ENCODE measurements at places on chromosomes 2 and 18.
A peak's percentile ranks its signal among the peaks of the same experiment; 100 is the strongest.

DNA sequence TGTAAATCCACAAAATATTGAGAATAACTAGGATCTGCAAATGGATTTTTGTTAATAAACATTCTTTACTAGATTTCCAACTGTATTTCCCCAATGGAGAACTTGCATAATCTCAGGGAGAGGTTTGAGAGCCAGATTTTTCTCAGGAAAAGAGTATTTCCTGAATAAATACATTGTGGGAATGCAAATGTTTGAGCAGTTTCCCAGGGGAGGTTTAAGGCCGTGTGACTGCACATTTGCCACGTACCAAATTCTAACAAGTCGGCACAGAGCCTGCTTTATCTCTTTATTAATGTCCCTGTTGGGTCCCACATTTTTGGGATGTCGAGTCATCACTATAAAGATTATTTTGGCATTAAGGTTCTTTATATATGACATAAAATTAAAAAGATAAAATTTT lies 27.0 kb downstream of the TFPI start:
- peak; percentile 73 for DNase-seq

GRCh38 chr2:38613849-38614213 lies 11.1 kb upstream of the HNRNPLL start:
- DNase-seq: no peak

- no peak for DNase-seq
Observed at GRCh38 chr2:98391581-98392270, 45.5 kb downstream of the CNGA3 start.

GRCh38 chr2:215410932-215411285 lies 25.0 kb downstream of the FN1 start:
- peak; percentile 45 for DNase-seq

GRCh38 chr2:174350018-174350417 lies 15.3 kb downstream of the SP9 start:
- no peak for DNase-seq

DNA sequence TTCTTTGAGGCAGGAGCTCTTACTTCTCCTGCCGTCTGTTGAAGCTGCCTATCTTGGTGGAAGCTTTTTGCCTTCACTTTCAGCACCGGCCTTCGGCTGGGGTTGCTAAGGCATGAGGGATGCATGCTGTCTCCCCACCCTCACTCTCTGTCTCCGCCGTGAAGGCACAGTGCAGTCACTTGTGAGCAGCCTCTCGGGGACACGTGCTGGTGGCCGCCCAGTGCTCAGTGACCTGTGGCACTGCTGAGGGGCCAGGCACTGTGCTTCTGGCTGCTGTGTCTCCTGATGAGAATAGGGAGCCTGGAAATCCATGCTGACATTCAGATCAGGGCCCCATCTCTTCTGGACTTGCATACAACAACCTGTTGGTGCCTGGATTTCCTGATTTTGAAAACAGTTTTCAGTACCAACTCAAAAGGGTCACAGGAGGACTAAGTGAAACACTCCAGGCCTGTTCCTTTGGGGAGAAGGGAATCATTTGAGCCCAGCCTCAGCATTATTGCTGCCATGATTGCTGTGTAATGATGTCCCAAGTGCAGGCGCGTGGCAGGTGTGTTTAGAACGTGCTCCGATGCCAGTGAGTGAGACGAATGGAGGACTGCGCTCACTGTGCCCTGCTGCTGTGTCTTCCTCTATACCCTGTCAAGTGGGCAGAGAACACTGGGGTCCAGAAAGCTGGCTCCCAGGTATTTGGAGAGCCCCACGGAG lies 218.1 kb downstream of the SEPTIN10 start:
- DNase-seq: no peak

DNA sequence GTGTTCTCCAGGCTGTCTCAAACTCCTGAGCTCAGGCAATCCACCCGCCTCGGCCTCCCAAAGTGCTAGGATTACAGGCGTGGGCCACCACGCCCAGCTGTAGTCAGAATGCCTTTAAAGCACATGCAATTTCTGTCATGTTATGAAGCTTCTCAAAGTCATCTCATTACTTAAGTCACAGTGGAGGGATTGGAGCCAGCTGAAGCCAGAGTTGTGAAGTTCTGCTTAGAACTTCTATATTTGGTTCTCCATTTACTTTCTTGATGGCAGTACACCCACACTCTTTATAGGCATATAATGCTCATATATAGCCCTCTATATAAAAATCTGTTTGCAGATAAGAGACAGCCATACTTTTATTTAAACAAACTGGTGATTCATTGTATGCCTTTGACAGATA lies 68.8 kb upstream of the CWC22 start:
- DNase-seq: no peak

DNA sequence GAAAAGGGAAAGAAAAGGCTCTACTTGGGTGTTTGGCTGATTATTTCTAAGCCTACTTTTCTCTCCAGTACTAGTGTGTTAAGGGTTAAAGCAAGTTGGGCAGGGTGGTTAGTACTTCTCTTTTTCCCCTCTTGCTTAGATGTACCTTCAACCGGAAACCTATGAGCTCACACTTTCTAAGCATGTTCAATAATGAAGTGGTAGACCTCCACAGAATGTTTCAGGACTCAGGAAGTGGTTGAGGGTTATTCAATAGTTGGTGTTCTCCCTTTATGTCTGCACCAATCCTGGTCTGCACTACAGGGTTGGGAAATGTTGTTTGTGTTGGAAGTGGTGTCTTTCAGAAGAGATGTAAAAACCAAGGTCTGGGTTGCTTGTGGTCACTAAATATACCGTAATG lies 137.1 kb downstream of the ZEB2 start:
- no peak for DNase-seq

- DNase-seq: no peak
Observed at GRCh38 chr18:12410081-12410481, 2.4 kb downstream of the PRELID3A start.

DNA sequence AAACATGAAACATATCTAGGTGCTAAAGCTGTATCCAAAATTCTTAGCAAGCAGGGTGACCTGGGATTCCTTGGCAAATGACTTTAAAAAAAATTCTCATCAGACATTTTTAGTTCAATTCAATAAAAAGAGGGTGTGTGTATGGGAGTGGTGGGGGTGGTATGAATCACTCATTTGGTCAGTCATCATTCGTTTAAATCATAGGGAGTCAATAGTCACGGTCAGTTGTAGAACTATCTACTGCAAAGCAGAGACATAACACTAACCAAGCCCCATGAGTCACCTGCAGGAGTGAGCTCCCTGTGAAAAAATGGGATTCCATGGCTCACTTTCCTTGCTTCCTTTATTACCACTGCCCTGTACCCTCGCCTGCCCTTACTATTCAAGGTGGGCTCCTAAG lies 380.6 kb upstream of the TCF4 start:
- no peak for DNase-seq

DNA sequence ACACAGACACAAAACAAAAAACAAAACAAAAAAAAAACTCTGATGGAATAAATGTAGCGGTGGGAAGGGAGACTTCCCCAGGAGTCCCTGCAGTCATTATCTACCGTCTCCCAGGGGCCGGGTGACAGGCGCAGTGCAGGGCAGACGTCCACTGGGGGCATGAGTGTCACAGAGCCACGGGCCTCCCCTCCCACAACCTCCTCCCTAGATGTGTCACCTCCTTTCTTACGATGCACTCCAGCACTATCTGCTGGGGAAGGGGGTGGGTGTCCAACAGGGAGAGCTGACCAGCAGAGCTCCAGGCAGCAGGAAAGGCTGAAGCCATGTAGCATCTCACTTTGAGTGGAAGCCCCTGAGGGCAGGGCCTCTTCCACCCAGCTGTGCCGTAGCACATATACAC lies 84.5 kb downstream of the LONRF2 start:
- DNase-seq: no peak

- no peak for DNase-seq
Observed at GRCh38 chr2:26314243-26314642, 31.7 kb upstream of the SELENOI start.

DNA sequence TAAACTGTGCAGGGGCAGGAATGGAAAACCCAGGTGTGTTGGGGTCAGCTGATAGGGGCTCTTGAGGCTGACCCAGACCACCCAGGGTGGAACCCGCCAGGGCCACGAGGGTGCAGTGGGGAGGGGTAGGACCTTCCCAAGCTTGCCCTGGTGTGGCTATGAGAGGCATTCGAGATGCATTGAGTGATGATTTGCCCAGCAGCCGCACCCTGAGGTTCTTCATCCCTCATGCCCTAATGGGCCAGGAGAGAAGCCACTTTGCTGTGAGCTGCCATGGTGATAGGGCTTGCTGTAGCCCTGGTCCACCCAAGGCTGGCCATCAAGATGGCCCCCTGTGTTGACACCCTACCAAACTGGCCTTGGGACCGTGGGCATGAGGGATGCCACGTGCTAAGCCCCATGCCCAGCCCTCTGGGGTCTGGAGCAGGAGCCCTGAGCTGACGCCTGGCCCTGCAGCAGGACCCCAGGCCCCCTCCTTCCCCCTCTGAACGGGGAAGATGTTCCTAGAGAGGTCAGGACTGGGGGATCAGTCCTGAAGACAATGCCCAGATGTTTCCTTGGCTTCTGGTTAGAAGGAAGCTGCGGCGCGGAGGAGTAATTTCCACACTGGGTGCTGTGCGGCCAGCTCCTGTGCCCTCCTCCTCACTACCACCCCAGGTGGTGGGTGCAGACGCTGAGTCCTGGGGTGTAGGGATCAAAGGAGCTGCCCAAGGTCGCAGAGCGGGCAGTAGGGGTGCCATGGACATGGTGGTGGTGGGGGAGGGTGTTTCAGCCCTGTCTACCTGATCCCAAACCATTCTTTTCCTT lies 122.5 kb upstream of the HDAC4 start:
- no peak for DNase-seq

- peak; percentile 42 for DNase-seq
Observed at GRCh38 chr2:127128445-127128904, 21.5 kb upstream of the BIN1 start.

- DNase-seq: no peak
Observed at GRCh38 chr2:232316461-232317330, 61.9 kb upstream of the ALPP start.

- DNase-seq: no peak
Observed at GRCh38 chr18:42178376-42179080, 223.5 kb downstream of the PIK3C3 start.

GRCh38 chr2:119753041-119753929 lies 6.4 kb upstream of the PTPN4 start:
- peak; percentile 30 for DNase-seq

GRCh38 chr2:229802785-229803184 lies 88.4 kb upstream of the DNER start:
- no peak for DNase-seq

DNA sequence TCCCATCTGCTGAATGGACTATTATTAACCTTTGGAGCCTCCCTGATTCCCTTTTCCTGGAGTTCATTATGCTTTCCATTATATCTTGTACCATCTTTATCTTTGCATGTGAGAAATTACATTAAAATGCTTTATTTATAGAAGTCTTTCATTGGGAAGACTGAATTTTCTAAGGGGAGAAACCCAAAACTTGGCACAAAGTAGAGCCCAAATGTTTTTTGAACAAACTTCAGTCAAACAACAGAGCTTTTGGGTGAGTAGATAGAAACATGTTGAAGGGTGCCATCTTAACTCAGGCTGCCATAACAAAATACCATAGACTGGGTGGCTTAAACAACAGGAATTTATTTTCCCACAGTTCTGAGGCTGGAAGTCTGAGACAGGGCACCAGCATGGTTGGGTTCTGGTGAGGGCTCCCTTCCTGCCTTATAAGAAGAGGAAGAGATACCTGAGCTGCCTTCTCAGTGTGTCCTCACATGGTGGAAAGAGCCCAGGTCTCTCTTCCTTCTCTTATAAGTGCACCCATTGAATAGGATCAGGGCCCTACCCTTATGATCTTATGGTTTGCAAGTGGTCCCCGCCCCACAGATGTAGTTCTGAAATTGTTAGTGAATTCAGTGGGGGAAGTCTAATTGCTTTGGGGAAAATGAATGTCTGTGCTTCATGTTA lies 19.2 kb downstream of the RALB start:
- no peak for DNase-seq

GRCh38 chr2:202098291-202098690 lies 25.2 kb downstream of the KIAA2012 start:
- DNase-seq: no peak

DNA sequence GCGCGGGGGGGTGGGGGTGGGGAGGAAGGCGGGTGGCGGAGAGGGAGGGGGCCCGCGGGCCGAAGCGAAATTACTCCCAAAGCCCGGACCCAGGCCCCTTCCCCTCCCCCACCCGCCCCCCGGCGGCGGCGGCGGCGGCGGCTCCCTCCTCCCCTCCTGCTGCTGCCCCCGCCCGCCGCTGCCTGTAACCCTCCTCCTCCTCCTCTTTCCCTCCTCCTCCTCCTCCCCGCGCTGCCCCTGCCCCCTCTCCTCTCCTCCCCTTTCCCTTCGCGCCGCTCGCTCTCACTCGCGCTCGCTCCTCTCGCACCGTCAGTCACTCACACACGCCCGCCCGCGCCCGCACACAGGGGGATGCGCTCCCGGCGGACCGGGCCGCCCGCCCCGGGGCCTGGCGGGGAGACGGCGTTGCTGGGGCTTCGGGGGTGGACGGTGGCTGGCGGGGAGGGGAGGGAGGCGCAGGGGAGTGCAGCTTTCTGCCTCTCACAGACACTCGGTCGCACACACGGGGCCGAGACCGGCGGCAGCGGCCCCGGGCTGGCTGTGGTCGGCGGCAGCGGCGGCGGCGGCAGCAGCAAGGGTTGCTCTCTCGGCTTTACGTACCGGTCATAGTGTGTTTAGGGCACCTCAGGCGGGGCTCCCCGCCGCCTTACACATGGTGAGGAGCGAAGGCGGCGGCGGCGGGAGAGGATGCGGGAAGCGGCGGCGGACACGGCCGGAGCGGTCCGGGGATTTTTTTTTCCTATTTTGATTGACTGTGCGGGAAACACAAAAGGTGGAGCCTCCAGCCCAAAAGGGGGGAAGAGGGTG lies 405 bp downstream of the SP3 start:
- DNase-seq: peak; percentile 95

GRCh38 chr2:95728878-95729596 lies 137.2 kb downstream of the TRIM43 start:
- peak; percentile 91 for DNase-seq

GRCh38 chr2:153488072-153488471 lies 9.5 kb upstream of the RPRM start:
- DNase-seq: no peak

GRCh38 chr2:148515976-148516375 lies 128.6 kb upstream of the EPC2 start:
- no peak for DNase-seq

GRCh38 chr2:135162786-135163185 lies 110.7 kb downstream of the RAB3GAP1 start:
- no peak for DNase-seq

- DNase-seq: no peak
Observed at GRCh38 chr2:73081181-73081671, 9.7 kb upstream of the SFXN5 start.

DNA sequence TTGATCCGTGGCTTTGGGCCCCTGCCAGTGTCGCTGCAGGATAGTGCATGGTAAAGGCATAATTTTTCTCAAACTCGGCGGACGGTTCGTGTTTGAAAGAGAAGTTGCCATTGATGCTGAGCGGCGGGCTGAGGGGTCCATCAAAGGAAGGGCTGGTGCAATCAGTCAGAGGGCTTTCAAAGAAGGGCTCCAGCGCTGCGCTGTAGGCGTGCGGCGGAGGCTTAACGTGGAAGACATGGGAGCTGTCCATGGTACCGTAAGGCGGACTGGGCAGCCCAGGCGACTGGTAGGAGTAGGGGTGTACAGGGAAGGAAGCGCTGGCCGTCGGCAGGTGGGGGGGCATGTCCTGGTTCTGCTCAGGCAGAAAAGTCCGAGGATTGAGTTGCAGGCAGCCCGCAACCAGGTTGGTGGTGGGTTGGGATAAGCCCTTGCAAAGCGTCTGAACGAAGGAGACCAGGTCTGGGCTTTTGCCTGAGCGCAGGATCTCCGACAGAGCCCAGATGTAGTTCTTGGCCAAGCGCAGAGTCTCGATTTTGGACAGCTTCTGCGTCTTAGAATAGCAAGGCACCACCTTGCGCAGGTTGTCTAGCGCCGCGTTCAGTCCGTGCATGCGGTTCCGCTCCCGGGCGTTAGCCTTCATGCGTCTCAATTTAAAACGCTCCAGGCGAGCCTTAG lies 2.3 kb downstream of the NEUROD1 start:
- peak; percentile 73 for DNase-seq

All from umbilical cord (tissue), 2 donors.